ENCODE measurements at places on chromosomes 1 and 21. TPM values are rescaled to one million over a fixed set of nuclear protein-coding genes. Genes with fewer than 3 reads are reported as not detected.
A peak's percentile ranks its signal among the peaks of the same experiment; 100 is the strongest.

DNA sequence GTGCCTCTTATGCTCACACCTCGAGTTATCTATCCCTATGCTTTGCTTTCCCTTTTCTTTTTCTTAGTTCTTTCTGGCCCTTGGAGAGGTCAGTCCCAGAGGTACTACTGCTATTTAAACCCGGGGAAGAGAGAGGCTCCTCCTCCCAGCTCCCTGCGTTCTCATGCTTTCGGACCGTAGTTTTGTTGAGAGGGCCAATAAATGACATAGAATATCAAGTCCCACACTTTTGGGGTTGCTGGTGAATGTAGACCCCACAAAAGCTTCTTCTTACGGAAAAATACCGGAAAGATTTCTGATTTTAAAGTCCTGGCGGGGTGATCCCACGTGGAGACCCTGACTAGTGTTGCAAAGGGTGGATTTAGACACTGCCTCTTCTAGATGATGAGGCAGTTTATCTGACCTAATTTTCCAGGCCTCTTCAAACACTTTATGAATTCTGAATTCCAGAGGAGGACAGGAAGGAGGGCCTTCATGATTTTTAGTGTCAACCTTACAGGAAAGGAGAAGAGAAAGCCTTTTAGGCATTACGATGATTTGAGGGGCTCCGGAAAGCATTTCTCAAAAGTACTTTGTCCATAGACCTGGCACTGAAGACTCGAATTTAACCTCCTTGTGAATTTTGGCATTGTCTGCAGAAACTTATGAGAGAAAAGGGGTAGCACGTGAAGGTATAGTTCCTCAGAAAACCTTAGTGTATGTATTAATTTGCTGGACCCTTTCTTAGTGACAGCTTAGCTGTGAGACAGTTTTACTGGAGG lies 694 bp downstream of the TMEM167B start:
- peak overlapping the region; percentile 61 for H3K4me3 ChIP-seq
- peaks cover 17% of the 10 kb centered on the region for H3K36me3 ChIP-seq
- no peaks in the 10 kb centered on the region for H3K27me3 ChIP-seq
- H3K4me1 ChIP-seq: peaks cover 28% of the 10 kb centered on the region
- peak overlapping the region; percentile 92 for H3K27ac ChIP-seq

GRCh38 chr1:107404756-107405155 lies 263.9 kb downstream of the NTNG1 start:
- no peak overlapping the region for H3K27ac ChIP-seq
- no peaks in the 10 kb centered on the region for H3K27me3 ChIP-seq
- peaks cover 4% of the 10 kb centered on the region for H3K4me1 ChIP-seq
- H3K4me3 ChIP-seq: no peak overlapping the region

- H3K27me3 ChIP-seq: no peaks in the 10 kb centered on the region
- no peak overlapping the region for H3K27ac ChIP-seq
- no peak overlapping the region for H3K4me3 ChIP-seq
- no peaks in the 10 kb centered on the region for H3K36me3 ChIP-seq
Measured at GRCh38 chr21:30986965-30987364, 51.3 kb downstream of the KRTAP19-8 start.

DNA sequence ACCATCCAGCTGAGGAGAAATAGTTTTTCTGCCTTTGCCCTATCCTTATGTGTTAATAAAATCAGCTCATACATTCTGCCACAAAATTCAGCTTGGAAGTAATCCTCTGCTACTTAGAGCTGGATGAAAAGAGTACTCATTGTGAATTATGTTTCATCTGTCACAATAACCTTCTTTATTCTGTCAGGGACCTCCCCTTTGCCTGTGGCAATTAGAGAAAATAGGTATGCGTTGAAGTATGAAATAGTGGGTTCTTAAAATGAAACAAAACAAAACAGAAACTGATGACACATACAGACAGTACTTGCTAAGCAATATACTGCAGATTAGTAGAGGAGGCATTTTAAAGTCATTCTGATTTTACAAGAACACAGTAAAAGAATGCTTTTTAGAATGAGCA lies 578.5 kb downstream of the USP25 start:
- no peaks in the 10 kb centered on the region for H3K36me3 ChIP-seq
- no peaks in the 10 kb centered on the region for H3K27me3 ChIP-seq
- no peak for DNase-seq
- peak overlapping the region; percentile 37 for H3K27ac ChIP-seq
- no peaks in the 10 kb centered on the region for H3K4me1 ChIP-seq

DNA sequence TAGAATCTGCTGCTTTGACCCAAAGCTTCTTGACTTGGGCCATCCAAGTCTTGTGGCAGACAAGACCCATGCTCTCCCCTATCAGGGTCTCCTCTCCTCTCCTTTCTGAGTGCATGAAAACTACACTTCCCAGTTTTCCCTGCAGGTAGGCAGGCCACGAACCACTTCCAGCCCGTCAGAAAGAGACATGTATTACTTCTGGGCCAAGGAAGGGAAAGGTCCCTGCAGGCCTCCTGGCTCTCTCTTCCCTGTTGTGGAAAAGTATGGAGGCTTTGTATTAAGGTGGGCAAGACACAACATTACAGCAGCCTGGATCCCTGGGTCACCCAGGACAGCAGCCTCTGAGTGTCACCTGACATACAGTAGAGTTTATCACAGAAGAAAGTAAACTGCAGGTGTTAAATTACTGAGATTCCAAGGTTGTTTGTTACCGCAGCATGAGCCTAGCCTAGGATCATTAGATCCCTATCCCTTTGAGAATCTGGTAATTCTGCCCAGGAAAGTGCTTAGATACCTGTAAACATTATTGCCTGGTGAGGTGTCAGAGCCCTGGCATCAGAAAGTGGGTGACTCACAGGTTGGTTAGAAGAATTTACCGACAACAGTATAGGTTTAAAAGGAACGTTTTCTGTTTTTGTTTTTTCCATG lies 717.3 kb downstream of the MATN1 start:
- DNase-seq: no peak
- H3K4me1 ChIP-seq: no peaks in the 10 kb centered on the region
- no peaks in the 10 kb centered on the region for H3K27me3 ChIP-seq
- no peak overlapping the region for H3K4me3 ChIP-seq
- H3K36me3 ChIP-seq: no peaks in the 10 kb centered on the region

DNA sequence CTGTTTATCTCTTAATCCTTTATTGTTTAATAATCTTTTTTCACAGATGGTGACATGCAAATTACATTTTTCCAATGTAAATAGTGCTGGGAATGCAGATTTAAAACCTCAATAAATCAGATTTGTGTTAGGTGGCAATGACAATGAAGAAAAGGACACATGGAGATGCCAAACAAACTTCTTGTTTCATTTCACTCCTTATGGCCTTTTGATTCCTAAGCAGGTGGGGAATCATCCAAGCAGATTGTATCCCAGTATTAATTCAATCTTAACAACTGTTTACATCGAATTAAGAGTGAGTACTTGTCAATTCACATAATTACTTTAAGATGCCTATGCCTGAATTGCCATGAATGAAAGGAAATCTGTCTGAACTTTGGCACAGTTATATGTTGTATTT lies 98.9 kb upstream of the RGS18 start:
- no peaks in the 10 kb centered on the region for H3K27me3 ChIP-seq
- H3K4me3 ChIP-seq: no peak overlapping the region
- H3K27ac ChIP-seq: no peak overlapping the region

DNA sequence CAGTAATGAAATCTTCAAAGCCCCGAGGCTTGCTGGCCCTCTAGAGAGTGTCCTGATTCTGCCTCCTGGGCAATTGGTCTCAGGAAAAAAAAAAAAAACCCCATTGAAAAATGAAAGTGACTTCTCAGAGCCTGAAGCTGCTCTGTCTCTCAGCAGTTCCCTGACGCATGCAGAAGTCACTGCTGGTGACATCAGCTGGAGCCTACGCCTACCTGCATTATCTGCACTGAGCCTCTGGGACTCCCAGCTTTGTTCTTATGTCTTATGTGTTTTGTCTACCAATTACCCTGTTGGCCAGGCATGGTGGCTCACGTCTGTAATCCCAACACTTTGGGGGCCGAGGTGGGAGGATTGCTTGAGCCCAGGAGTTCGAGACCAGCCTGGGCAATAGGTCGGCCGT lies 10.1 kb upstream of the SLC25A33 start:
- H3K27ac ChIP-seq: no peak overlapping the region
- no peak for DNase-seq
- no peak overlapping the region for H3K4me3 ChIP-seq
- H3K27me3 ChIP-seq: no peaks in the 10 kb centered on the region

Gene LRRC3
- total RNA-seq: 0.98 TPM

Gene TMEM269
- total RNA-seq: 0.18 TPM
